ENCODE measurements at places on chromosomes 16 and 17.

DNA sequence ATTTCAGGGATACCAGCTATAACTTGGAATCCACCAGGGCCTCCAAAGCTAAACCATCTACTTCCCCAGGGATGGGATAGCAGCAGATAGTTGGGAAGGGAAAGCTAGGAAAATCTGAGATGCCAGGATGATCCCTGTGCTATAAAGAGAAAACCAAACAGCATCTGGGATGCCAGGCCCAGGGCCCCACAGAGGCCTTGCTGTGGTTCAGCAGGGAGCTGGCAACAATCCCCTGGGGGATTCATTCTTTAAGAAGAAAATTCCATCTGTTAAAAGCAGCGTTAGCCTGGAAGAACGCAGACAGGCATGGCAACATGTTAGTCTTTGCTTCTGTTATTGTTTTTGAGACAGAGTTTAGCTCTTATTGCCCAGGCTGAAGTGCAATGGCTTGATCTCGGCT, 16.6 kb downstream of the MYO18A start:
- DNase-seq = no peak

GRCh38 chr16:363766-364490, 6.4 kb downstream of the MRPL28 start:
- no peak for DNase-seq

DNA sequence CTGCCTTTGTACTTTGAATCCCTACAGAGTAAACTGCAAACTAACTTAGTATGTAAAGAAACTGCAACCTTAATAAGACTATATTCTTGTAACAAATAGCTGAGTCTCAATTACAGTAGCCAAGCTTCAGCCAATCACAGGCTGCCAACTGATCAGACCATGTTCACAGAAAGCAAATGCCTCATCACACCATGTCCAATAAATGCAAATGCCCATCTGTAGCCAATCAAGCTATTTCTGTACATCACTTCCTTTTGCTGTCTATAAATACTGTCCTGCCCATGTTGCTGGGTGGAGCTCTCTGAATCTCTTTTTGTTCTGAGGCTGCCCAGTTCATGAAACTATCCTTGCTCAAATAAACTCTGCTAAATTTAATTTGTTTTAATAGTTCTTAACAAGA, 531.7 kb upstream of the TOM1L1 start:
- DNase-seq = no peak

DNA sequence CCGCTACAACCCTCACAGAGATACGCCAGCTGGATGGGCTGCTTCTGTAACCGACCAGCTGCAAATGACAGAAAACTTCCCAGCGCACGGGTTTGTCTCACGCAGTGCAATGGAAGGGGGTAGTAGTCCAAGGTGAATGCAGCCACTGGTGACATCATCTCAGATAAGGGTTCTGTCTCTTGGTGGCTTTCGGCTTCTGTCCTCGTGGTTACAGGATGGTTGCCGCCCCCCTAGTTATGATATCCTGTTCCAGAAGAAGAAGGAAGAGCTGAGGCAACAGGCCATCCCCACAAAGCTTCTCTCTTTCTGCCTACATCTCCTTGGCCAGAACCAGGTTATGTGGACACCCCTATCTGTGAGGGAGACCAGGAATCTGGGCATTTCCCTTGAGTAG, 40.3 kb upstream of the BAHCC1 start:
- no peak for DNase-seq

GRCh38 chr17:49866882-49867413, 19.1 kb upstream of the TAC4 start:
- DNase-seq = no peak
